Left lung (tissue), 14 donors: ENCODE measurements at places on chromosomes 3 and 15. TPM values are rescaled to one million over a fixed set of nuclear protein-coding genes. Genes with fewer than 3 reads are reported as not detected.

The CCR1 gene
- 8.1 TPM for polyA plus RNA-seq

The PRSS50 gene
- polyA plus RNA-seq: 0.78 TPM

- no peak for DNase-seq
Observed at GRCh38 chr3:80213086-80213485, 445.3 kb upstream of the ROBO1 start.

DNA sequence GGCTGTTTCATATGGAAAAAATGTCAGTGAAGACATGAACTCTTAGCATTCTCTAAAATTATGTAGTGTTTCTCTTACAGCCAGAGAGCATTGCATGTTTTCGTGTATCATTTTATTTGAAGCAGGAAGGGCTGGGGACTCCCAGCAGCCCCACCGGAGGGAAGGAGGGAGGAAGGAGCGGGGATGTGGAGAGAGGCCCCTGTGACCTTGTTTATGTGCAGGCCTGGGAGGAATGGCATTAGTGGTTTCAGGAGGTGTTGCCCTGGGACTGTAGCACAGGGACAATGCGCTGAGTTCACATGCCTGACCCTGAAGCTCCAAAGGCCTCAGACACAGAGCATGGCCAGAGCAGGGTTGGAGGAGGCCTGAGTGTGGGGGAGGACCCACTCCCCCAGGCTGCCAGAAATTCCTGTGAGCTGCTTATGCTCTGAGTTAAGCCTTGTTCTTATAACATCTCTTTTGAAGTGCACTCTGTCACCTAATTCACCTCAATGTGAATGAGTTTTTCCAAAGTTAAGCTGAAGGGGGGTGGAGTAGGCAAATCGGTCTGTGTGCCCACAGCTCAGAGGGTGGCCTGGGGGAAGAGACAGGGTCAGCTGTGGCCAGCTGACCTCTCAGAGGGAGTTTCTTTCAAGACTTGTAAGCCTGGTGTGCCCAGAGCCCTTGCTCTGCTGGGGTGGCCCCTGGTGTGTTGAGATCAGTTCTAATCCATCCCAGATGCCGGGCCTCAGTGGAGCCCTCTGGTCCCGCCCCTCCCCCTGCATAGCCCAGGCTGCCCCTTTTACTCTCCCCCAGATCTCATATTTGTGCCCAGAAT lies 3.9 kb upstream of the RNU6-1 start:
- no peak for DNase-seq

The BFSP2 gene
- polyA plus RNA-seq: not detected

GRCh38 chr3:154904328-154904727 lies 175.8 kb upstream of the MME start:
- DNase-seq: no peak

GRCh38 chr3:183532620-183533411 lies 22.7 kb downstream of the KLHL6 start:
- DNase-seq: no peak

The CYP8B1 gene
- polyA plus RNA-seq: 0.21 TPM

GRCh38 chr3:11818033-11818432 lies 28.7 kb downstream of the TAMM41 start:
- no peak for DNase-seq

GRCh38 chr3:141045849-141046248 lies 5.3 kb upstream of the SPSB4 start:
- no peak for DNase-seq

- no peak for DNase-seq
Observed at GRCh38 chr15:89198196-89198595, 23.2 kb downstream of the RLBP1 start.

The XCR1 gene
- polyA plus RNA-seq: 0.07 TPM

DNA sequence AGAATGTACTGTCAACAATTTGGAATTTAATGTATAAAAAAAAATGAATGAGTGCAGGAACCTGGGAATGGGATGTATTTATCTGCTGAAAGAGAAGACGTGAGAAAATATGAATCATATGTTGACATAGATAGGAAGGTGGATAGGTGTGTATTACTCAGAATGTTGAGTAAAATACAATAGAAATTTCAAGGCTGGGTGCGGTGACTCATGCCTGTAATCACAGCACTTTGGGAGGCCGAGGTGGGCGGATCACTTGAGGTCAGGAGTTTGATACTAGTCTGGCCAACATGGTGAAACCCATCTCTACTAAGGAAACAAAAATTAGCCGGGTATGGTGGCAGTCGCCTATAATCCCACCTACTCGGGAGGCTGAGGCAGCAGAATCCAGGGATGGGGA lies 202.8 kb downstream of the CADM2 start:
- DNase-seq: no peak

The ARL8B gene
- 63.4 TPM for polyA plus RNA-seq

The AGBL1 gene
- 0.01 TPM for polyA plus RNA-seq

GRCh38 chr3:106399761-106400160 lies 530.9 kb upstream of the CBLB start:
- no peak for DNase-seq

The WDR49 gene
- 1.8 TPM for polyA plus RNA-seq

- no peak for DNase-seq
Observed at GRCh38 chr3:143751643-143752178, 96.6 kb downstream of the SLC9A9 start.

The POTEB gene
- polyA plus RNA-seq: not detected

The HYAL1 gene
- polyA plus RNA-seq: 2.1 TPM

DNA sequence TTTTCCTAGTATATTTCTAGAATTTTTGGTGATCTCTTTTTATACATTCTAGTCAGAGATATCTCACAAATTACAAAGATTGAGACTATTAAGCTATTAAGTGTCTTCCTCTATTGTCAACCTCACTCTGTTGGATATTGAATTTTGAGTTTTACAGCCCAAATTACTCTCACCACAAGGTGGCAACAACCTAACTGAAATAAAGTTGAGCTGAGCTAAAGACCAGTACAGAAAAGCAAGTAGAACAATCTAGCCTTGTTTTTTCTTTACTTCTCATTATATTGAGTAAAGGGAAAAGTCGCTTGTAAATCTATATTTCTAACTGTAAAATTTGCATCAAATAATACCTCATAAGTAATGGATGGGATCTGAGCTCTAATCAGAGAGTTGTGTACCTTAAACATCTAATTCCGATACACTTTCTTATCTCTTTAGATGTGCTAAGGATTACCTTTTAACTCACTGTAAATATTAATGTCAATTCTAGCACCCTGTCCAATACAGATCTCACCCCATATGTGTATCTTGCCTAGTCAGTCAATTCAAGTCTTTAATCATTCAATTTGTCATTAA lies 13.6 kb upstream of the COMMD2 start:
- no peak for DNase-seq

- no peak for DNase-seq
Observed at GRCh38 chr3:4741404-4742307, 237.6 kb upstream of the BHLHE40 start.

DNA sequence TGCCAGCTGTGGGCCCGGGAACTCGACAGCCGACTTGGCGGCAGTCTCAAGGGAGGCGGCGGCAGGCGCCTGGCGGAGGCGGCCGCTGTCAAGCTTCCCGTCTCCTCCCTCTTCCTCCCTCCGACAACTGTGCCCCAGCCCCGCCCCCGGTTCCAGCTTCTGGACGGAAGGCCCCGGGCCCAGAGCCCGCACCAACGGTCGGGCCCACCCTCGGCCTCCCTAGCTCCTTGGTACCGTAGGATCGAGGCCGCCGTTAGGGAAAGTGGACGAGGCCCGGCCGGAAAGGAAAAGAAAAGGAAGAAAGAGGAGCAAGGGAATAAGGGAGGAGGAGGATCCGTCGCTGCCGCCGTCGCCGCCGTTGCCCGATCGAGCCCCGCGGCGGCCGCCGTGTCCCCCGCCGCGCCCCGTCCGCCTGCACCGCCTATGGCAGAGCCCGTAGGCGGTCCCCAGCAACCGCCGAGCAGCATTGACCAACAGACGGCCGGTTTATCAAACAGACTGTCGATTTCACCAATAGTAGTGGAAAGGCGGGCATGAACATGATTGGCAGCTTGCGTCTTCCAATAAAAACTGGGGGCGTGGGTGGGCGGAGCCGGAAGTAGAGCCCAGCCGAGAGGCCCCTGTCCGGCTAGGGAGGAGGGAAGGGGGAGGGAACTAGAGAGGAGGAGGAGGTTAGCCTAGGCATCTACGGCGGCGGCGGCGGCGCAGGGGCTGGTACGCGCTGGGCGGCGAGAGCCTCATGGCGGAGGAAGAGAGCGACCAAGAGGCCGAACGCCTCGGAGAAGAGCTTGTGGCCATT lies at the start of the genes CGGBP1 and ZNF654:
TSS of gene CGGBP1 (minus strand) at position 425 of the 799 bp plus-strand sequence. CDS start 3,029 bp downstream, outside the sequence.
TSS of gene ZNF654 (plus strand) at position 675 of the 799 bp plus-strand sequence. CDS start at position 740, 65 bp downstream.
- peak; percentile 99 for DNase-seq

DNA sequence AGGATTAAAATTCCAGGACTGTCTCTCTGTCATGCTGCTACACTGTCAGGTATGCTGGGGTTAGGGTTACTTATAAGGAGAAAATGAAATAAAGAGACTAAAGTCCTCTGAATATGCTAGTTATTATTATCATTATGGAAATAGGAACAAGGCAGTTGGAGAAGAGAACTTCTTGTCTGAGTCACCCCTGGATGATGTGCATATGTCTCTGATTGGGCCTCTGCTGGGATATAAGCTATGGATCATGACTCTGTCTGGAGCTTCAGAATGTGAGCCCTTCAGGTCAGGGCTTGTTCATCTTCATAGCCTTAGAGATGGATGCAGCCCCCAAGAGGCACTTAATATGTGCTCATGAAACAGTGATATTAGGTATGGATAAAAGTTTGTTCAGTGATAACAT lies 569.6 kb downstream of the EPHB1 start:
- DNase-seq: no peak

The GOLGA8S gene
- 1.3 TPM for polyA plus RNA-seq

The SECISBP2L gene
- 85.5 TPM for polyA plus RNA-seq

The ZBBX gene
- 1.5 TPM for polyA plus RNA-seq

The TGM5 gene
- polyA plus RNA-seq: not detected

DNA sequence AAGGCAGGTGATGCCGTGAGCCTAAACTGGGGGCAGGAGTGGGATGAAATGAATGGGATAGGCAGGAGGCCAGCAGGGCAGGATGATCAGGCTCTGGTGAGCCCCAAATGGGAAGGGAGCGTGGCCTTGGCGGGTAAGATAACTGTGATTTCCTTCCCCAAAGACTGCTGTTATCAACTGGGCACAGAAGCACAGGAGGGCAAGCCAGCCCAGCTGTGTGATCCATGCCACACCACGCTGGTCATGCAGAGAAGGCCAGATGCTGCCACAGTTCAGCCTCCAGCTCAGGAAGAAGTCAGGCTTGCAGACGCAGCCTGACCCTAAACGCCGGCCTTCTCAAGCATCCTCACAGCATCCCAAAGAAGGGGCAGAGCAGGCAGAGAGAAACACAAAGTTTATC lies 52.1 kb upstream of the GNB5 start:
- DNase-seq: no peak

- DNase-seq: no peak
Observed at GRCh38 chr3:104628185-104628789, 738.4 kb upstream of the ALCAM start.

DNA sequence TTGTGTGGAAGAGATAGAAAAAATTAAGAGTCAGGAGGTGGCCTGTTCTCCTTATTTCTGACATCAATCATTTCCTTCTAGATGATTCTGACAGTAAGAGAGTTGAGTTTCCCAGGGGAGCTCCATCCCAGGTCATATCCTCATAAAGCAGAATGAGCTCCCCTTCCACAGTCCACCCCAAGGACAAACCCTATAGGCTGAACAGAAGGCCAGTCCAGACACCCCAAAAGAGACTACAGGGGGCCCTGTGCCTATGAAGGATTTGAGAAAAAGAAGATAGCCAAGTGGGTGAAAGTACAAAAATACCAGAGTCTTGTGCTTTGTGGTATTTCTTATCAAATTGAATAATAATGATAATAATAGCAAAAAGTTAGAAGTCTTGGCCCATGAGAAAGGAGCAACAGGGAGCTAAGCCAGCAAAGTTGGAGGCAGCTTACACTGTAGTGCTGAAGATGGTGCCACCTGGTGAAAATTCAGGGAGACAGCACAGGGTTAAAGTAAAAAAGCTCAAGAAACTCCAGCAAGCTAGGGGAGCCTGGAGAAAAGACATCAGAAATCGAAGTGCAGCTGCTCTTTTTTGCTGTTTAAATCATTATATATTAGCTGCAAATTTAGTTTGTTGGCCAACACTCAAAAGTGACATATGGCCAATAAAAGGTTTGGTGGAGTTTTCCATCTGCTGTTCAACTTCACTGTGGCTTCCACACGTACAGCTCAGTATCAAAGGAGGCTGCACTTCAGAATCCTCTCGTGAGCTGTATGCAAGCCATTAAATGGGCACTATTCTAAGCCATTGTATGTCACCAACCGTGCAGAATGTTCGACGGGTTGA lies 35.8 kb upstream of the SLC24A5 start:
- no peak for DNase-seq

DNA sequence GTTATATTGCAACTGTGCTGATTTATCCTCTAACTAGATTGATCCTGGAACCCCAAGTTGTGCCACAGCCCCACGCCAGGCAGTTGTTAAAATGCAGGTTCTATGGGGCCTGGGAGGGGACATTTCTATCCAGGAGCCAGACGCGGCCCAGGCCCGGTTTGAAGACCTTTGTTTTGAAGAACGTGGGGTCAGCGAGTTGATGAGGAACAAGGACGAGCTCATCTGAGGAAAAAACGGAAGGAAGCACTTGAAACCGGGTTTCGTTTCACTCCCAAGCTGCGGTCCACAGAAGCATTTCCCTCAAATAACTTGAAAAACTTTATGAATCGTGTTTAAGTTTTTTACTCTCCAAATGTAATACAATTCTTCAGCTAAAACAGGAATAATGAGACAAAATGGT lies 76.4 kb downstream of the CHSY1 start:
- DNase-seq: no peak
